Stimulated activated CD8-positive, alpha-beta memory T cell treated with anti-CD3 and anti-CD28 coated beads, Interleukin-15, amount 100 ng/mL, for 1 hour (primary cell): ENCODE measurements at places on chromosomes 12 and 14.

DNA sequence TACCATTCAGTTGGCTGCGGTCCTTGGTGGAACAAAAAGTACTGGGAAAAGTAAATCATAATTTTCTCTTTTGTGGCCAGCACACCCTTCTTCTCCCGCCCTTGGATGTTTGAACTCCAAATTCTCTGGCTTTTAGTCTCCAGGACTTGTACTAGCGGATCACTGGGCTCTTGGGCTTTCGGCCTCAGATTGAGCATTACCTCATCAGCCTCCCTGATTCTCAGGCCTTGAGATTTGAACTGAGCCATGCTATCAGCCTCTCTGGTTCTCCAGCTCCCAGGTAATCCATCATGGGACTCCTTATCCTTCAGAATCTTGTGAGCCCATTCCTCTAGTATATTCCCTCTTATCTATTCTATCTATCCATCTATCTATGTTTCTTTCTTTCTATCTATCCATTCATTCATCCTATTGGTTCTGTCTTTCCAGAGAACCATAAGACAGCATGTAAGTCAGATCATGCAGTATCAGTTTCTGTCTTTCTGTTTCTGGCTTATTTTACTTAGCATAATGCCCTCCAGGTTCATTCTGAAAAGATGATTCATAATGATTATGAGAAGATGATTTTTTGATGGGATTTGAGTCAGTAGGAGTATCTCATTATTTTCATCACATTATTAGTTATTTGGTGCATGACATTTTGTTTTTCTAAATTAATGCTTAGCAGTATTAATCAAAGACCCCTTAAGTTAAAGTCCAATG is 814.9 kb downstream of the LRFN5 start:
- DNase-seq: no peak

DNA sequence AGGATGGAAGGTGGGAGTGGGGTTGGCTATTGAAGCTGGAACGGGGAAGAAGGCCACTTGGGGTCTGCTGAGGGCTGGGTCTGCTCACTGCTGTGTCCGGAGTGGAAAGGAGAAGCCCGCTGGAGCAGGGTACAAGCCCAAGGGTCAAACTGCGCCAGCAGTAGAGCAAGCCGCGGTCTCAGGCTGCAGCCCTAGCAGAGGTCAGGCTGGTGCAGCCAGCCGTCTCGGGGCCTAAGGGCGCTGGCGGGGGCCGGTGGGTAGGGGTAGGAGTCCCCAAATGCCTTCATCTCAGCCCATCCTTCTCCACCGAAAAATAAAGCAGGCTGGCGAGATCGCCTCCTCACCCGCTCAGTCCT is 718 bp upstream of the JDP2 start:
- no peak for DNase-seq

GRCh38 chr14:71341156-71341555 is 433.9 kb downstream of the PCNX1 start:
- DNase-seq: no peak

- no peak for DNase-seq
These were observed 604 bp downstream of the HCFC2 start for GRCh38 chr12:104064842-104065427.

GRCh38 chr12:89703768-89704167 is 4.9 kb downstream of the ATP2B1 start:
- no peak for DNase-seq

DNA sequence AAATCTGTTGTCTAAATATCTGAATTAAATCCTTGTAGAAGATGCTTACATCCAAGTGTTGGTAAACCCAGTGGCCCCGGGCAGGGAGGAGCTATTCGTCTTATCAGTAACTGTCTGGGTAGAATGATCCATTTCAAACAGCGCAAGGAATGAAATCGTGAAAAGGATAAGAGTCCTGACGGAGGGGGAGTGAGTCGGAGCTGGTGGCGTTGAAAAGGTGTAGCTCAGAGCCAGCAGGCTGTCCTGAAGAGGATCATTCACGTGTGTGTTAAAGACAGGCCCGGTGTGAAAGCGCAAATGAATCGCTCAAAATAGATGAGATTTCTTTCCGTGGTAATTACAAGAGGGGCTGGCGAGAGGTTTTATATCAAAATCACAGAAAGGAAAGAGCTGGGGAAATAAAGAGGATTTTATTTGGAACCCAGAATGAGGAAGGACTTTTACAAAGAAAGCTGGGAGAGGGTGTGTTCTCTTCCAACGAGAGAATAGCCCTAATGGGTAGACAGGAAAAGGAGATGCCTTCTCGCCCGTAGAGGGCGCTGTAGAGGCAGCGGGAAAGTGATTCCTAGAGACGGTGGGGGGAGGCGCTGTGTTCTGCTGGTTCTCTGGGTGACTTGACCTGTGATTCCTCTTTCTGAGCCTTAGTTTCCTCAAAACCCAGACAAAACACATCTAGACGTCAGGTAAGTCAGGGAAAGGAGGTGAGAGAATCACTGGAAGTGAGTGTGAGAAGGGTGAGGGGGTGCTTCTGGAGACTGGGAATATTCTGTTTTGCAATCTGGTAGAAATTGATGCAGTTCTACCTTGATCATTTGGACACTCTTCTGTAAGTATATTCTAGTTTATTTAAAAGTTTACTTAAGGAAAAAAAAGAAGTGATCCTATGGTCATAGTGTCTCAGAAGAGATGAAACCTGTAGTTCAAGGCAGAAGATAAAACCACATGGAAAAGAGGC is 39.3 kb downstream of the SRRM4 start:
- DNase-seq: no peak

- DNase-seq: no peak
These were observed 7.2 kb downstream of the ALDH2 start for GRCh38 chr12:111773801-111774551.

DNA sequence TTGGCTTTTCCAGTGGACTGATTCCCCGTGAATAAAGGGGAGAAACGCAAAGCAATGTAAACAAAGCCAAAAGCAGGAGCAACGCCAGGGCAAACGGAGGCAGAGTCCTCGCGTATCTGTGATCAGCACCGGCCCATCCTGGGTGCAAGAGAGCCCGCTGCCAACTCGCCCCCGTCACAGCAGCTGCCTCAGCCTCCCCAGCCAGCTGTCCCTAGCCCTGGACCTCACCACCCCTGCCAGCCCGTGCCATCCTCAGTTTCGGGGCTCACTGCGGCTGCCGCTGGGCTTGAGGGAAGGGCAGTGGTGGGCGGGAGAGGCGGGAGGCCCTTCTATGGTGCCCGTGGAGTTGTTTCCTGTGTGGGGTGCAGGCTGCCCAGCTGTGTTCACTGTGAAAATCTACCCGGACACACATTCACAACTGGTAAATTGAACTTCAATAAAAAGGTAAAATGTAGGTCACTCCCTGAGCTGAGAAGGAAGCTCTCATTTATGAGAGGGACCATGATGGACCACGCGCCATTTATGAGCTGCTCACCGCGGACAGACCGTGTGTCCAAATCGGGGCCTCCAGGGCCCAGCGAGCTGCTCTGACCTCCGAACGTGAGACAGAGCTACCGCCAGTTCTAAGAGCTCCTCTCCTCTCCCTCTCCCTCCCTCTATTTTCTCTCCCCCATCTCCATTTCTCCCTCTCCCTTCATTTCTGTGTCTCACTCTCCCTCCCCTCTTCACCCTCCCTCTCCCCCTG is 330.5 kb upstream of the SFSWAP start:
- DNase-seq: no peak

DNA sequence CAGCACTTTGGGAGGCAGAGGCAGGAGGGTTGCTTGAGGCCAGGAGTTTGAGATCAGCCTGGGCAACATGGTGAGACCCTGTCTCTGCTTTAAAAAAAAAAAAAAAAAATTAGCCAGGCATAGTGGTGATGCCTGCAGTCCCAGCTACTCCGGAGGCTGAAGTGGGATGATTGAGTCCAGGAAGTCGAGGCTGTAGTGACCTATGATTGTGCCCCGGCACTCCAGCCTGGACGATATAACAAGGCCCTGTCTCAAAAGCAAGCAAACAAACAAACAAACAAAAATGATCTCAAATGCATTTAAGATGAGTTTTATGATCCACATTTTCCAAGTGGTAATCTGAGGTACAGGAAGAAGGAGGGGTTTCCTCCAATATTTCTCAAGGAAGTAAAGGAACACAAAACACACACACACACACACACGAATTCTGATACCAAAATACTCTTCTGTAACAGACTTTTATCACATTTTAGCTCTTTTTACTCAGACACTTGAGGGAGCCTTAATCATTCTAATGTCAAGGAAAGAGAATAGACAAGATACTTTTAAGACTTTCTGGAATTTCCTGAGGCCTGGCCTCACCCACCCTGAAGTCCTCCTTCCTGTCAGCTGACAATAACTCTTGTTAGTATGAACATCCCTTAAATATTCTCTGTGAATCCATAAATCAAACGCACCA is 44.4 kb upstream of the CERS5 start:
- no peak for DNase-seq

- no peak for DNase-seq
These were observed 36.7 kb upstream of the ELK3 start for GRCh38 chr12:96157427-96157826.

GRCh38 chr14:85963486-85963885 is 433.5 kb downstream of the FLRT2 start:
- no peak for DNase-seq

- DNase-seq: no peak
These were observed 154.9 kb downstream of the ASCL4 start for GRCh38 chr12:107929436-107929835.

DNA sequence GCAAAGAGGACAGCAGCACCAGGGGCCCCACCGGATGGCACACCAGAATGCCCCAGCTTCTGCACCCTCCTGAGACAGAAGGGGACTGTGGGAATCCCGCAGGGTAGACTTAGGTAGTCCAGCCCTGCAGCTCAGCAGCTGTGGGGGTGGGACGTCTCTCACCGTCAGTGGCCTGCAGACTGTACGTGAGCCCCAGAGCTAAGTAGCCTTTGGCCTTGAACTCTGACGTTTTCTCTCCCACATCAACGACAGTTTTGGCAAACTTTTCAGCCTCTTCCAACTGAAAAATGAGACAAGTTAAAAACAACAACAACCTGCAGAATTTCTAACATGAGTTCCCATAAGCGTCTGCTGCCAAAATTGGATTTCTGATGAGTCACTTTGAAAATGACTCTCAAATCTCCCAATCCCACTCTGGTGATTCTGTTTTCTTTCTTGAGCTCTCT is 161.4 kb downstream of the TTC7B start:
- no peak for DNase-seq

- no peak for DNase-seq
These were observed 827.2 kb downstream of the FLRT2 start for GRCh38 chr14:86357119-86357518.

- no peak for DNase-seq
These were observed 59.3 kb downstream of the KIF26A start for GRCh38 chr14:104197449-104198247.

DNA sequence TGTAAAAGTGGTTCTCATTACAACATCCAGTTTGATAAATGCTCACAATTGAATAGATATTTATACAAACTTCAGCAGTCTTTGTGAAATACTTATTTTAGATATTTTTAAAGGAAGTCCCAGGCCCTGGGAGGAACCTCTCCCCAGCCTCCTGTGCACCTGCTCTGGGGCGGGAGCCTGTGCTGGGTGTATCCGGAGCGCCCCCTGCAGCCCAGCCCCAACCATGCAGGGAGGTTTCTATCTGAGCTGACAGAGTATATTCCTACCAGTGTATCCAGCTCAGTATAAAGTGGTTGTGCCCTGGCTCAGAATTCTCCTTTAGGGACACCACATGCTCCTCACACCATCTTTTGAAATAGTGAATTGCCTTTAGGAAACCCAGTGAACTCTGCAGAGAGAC is 851.8 kb downstream of the TMEM121 start:
- no peak for DNase-seq

DNA sequence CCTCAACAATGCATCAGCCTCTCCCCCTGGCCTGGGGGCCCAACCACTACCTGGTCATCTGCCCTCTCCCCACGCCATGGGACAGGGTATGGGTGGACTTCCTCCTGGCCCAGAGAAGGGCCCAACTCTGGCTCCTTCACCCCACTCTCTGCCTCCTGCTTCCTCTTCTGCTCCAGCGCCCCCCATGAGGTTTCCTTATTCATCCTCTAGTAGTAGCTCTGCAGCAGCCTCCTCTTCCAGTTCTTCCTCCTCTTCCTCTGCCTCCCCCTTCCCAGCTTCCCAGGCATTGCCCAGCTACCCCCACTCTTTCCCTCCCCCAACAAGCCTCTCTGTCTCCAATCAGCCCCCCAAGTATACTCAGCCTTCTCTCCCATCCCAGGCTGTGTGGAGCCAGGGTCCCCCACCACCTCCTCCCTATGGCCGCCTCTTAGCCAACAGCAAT is 7.4 kb upstream of the RNU7-1 start:
- no peak for DNase-seq

- DNase-seq: no peak
These were observed 9.0 kb downstream of the LGALS3 start for GRCh38 chr14:55138091-55138490.

DNA sequence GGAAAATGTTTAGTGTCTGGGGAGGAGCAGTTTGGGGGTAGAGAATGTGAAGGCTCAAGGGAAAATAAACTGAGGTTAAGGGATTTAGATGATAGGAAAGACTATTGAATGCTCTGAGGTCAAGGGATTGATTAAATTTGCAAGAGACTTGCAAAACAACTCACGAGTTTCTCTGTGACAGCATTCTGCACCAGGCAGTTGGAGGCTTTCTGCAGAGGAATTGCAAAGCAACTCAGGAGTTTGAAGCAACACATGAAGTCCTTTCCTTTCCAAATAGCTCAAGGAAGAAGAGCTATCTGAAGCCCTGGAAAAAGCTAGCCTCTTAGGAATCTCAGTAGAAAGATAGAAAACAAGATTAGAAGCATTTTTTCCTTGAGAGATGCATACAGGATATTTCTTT is 23.9 kb downstream of the SLC7A8 start:
- DNase-seq: no peak

- no peak for DNase-seq
These were observed 166.7 kb downstream of the TMEM117 start for GRCh38 chr12:44002607-44003006.

GRCh38 chr12:24489939-24490338 is 459.0 kb downstream of the BCAT1 start:
- no peak for DNase-seq

- no peak for DNase-seq
These were observed 65.0 kb downstream of the CHGA start for GRCh38 chr14:92987713-92988510.

GRCh38 chr12:30015631-30016337 is 232.0 kb upstream of the TMTC1 start:
- no peak for DNase-seq

- DNase-seq: no peak
These were observed 77.7 kb downstream of the CCDC92 start for GRCh38 chr12:123894823-123895345.

DNA sequence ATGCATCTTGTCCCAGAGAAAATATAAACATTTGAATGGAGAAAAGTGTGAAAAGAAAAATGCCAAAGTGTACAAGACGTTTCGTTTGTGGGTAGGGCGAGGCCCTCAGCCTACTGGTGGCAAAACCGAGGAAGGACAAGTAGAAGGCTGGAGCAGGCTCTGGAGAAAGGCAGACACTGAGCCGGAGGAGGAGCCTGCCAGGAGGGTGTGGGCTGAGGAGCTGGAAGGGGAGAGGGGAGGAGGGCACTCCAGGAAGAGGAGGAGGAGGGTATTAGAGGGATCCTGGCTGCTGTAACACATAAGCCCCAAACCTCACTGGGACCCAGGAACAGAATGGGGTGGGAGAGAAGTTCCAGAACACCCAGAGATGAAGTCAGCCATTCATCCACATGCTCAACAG is 47.7 kb downstream of the CLMN start:
- DNase-seq: no peak
